Activated CD8-positive, alpha-beta memory T cell treated with anti-CD3 and anti-CD28 coated beads for 4 hours (primary cell): ENCODE measurements at places on chromosomes 6 and 20.

DNA sequence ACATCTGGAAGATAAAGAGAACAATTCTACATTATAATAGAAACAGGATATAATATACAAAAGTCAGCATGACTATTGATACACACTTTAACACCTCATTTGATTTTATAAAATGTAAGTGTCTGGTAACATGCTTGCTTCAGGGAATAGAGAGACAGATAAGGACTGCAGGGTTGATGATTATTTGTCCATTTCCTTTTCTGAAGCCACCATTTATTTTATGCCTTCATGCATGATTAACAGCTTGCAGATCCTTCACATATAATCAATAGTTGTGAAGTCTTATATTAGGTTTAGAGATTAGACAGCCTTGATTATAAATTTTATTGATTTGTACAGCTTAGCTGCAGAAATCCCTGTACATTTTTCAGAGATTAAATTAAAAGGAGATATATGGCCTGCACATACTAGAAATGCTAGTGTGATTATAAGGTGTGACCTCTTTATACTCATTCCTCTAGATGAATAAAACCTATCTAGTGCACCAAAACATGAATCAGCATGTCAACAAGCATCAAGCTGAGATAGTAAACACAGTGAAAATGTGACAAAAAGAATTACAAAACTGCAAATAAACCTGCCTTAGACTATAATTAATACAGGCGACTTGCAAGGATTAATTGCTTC lies 198.8 kb upstream of the THEMIS start:
- no peak for DNase-seq

DNA sequence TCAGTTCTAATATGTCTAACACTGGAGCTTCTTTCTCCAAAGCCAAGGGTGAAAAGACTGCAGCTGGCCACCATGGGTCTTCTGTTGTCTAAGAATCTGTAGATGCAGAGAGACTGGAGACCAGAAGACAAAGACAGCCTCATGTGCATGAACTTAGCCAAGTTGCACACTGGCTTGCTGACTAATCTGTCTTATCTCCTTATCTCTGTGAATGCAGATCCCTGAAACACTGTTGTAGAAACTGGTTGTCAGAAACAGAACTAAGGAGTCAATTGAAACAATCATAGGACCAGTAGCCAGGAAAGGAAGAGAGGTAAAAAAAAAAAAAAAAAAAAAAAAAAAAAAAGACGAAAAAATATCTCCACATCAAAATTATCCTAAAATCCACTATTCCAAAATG lies 109.7 kb downstream of the BFSP1 start:
- DNase-seq: no peak

- DNase-seq: no peak
Measured at GRCh38 chr20:57481281-57481711, 43.6 kb downstream of the CTCFL start.

DNA sequence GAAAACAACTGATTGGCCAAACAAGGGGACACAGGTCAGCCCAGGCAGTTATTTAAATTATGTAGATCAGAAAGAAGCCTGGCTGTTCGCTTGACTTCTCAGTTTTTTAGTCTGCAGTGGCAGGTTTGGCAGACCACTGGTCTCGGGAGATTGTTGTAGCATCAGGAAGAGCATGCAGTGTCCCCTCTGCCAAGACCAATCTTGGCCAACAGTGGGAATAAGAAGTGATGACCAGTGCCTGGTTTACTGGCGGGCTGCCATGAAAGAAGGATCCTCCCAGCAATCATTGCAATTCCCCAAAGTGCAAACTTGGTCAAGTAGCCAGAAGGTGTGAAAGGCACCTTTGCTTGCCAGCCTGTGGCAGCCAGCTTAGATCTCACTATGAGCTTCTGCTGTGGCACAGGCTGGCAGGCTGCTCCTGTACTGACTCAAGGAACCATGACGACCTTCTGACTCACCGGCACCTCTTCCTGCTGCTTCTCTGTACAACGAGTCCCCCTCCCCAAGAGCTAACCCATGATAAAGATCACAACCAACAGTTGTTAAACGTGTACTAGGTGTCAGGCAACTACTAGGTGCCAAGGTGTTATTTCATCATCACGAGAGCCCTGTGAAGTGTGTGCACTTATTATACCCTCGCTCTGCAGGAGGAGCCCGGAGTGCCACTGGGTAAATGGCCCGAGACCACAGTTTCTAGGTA lies 76.8 kb upstream of the DUSP22 start:
- peak; percentile 62 for DNase-seq
